ENCODE measurements at places on chromosomes 13 and 19. TPM values are rescaled to one million over a fixed set of nuclear protein-coding genes. Genes with fewer than 3 reads are reported as not detected.

GNG7 gene
- 18.8 TPM for total RNA-seq

LMTK3 gene
- total RNA-seq: 0.57 TPM

DNA sequence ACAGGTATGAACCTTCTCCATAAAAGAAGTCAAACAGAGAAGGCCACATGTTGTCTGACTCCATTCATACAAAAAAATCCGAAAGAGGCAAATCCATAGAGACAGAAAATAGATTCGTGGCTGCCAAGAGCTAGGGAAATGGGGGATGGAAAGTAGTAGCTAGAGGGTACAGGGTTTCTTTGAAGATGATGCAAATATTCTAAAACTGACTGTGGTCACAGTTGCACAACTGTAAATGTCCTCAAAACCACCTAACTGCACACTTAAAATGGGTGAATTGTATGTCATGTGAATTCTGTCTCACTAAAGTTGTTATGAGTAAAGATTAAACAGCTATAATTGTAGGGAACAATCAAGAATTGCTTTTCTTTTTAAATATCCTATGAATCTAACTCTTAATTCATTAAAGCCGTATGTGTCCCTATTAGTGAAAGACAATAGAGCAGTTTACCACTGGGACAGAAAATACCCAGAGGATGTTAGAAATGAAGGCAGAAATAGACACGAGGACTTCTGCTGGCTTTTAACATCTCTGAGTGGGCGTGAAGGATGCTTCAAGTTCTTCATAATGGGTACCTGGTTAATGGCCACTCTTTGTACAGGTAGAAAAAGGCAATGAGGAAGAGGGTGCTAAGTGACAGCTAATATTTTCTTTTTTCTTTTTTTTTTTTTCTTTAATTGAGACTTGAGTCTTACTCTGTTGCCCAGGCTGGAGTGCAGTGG lies 21.2 kb downstream of the INSR start:
- H3K4me1 ChIP-seq: peaks cover 15% of the 10 kb centered on the region
- H3K27me3 ChIP-seq: no peaks in the 10 kb centered on the region
- no peak for DNase-seq
- H3K27ac ChIP-seq: no peak overlapping the region
- peaks cover 13% of the 10 kb centered on the region for H3K36me3 ChIP-seq

- H3K4me1 ChIP-seq: no peaks in the 10 kb centered on the region
- H3K36me3 ChIP-seq: peaks cover 33% of the 10 kb centered on the region
- H3K4me3 ChIP-seq: no peak overlapping the region
- no peak overlapping the region for H3K27ac ChIP-seq
Observed at GRCh38 chr19:48186015-48186414, 15.5 kb downstream of the ZSWIM9 start.

FXYD1 gene
- 62.6 TPM for total RNA-seq

DNA sequence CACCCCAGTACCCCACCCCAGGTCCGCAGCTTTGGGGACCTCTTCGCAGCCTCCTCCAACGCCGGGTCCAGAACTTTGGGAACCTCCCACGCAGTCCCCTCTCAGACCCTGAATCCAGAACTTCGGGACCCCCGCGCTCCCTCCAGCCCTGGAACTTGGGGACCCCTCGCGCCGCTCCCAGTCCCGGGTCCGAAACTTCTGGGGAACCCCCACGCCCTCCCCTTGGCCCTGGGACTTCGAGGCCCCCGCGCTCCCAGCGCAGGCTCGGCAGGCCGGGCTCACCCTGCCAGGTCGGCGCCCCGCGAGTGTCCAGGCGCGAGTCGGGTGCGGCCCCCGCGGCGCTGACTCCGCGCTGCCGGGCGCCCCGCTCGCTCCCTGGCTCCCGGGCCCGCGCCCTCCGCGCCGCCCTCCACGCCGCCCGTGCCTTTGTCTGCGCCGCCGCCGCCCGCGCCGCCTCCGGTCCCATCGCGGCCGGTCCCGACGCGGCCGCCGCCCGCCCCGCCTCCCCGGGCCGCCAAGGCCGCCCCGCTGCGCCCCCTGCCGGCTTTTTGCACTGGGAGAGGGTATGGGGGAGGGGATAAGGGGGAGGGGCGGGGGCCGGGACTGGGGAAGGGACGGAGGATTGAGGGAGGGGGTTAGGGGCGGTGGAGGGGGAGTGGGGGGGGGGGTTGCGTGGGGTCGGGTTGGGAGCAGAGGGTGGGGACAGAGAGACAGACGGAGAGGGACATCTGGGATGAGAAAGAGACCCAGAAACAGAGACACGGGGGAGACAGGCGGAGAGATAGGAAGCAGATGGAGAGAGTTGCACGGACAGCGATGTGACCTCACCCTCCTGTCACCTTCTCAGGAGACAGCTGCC lies at the start of gene HOMER3:
TSS of gene HOMER3 (minus strand) at position 449 of the 859 bp plus-strand sequence. CDS start 2,235 bp downstream, outside the sequence.
- no peak for DNase-seq
- peak within 1 kb of the TSS; percentile 72 for H3K27ac ChIP-seq
- peaks cover 20% of the 10 kb centered on the region for H3K4me1 ChIP-seq
- H3K4me3 ChIP-seq: peak within 1 kb of the TSS; percentile 73
- H3K27me3 ChIP-seq: no peaks in the 10 kb centered on the region

IGFL1 gene
- not detected for total RNA-seq

- H3K27ac ChIP-seq: peak overlapping the region; percentile 23
- peak overlapping the region; percentile 51 for H3K4me3 ChIP-seq
- DNase-seq: no peak
Observed at GRCh38 chr13:71290963-71291841, 575.8 kb downstream of the DACH1 start.

DNA sequence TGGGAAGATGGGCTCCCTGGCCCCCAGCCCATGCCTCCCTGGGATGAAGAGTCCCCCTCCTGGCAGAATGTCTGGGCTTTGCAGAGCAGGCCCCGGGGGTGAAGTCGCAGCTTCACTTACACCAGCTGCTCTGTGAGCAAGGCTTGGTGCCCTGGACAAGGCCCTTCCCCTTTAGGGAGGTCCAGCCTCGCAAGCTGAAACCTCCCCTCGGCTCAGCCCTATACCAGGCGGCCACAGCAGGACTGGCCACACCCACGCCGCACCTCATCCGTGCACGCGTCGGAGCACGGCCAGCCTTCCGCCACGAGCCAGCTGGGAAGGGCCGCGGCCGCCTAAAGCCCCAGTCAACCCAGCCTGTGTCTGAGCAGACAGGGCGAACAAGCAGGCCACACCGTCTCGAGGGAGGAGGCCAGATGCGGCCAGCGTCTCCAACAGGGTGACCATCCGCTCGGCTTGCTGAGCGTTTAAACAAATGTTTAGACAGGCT lies 83.2 kb upstream of the MCF2L start:
- DNase-seq: peak; percentile 94
- H3K36me3 ChIP-seq: peaks cover 36% of the 10 kb centered on the region
- H3K4me3 ChIP-seq: no peak overlapping the region
- no peak overlapping the region for H3K27ac ChIP-seq
- no peaks in the 10 kb centered on the region for H3K27me3 ChIP-seq

APC2 gene
- total RNA-seq: 0.42 TPM

DNA sequence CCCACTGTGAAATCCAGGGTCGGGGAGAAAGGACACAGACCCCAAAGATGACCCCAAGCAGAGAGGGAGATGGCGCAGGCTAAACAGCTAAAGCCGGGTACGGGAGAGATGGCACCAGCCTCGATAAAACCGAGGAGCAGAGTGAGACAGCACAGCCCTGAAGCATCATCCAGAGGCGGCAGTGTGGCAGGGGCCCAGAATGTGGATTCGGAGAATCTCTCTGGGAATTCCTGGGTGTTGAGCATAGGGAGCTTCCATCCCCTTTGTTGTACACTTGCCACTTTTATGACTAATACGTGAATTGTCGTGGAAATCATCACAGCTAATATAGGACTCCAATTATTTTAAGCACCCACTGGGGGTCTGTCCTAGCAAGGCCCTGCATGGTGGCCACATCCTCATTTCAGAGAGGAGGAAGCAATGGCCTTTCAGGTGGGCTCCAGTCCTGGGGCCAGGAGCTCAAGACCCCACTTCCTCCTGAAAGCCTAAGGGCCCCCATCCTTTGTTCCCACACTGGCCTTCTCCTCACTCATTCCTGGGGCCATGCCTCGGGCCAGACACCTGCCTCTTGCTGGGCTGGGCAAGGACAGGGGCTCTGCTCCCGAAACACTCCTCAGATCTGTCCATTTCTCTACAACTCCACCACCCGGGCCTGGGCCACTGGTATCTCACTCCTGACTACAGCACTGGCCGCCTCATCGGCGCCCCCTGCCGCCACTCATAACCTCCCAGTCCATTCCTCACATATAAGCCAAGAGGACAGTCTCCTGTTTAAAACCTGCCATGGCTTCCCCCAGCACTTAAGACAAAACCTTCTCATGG lies 29.3 kb upstream of the ATP1A3 start:
- H3K27me3 ChIP-seq: no peaks in the 10 kb centered on the region
- H3K4me3 ChIP-seq: no peak overlapping the region
- peaks cover 40% of the 10 kb centered on the region for H3K36me3 ChIP-seq
- H3K4me1 ChIP-seq: peaks cover 19% of the 10 kb centered on the region
- DNase-seq: no peak

DNA sequence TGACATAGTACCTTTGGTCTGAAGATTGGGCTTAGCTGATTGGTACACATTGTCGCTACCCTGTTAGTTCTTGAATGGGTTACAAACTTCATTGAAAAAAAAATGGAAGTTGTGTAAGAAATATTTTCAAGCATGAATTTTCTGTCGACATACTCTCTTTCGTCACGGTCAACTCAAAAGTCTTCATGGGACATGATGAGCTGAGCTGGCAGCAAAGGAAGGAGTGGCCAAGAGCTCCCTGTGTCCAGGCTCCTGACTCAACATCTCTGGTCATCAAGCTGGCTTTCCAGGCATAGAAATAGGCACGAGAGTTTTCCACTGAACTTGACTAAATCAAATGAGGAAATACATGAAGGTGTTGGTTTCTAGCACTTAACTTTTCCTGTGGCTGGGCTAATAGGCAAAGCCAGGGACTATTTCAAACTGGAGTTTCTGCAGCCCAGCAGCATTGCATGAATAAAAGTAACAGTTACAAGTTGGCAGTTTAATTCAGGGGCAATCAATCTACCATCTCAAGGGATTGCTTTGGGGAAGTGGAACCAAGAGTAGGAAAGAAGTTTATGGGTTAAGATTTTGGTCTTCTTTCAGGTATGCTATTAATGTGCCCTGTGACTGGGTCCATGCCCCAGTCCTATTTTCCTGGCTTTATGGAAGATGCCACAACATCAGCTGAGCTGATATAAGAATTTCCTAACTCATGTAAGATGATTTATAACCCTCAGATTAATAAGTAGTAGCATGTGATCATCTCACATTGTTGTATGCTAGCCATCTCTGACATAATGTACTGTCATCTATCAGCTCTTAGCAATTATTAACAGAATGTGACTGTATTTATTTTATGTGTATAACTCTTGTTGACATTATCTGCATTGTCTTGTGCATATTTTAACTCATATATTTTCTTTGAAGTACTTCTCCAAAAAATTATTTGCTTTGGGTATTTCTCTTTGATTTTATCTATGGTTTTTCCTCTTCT lies 385.8 kb downstream of the DLEU7 start:
- DNase-seq: no peak
- H3K4me1 ChIP-seq: peaks cover 10% of the 10 kb centered on the region
- H3K4me3 ChIP-seq: no peak overlapping the region
- H3K36me3 ChIP-seq: no peaks in the 10 kb centered on the region
- H3K27ac ChIP-seq: no peak overlapping the region

DNA sequence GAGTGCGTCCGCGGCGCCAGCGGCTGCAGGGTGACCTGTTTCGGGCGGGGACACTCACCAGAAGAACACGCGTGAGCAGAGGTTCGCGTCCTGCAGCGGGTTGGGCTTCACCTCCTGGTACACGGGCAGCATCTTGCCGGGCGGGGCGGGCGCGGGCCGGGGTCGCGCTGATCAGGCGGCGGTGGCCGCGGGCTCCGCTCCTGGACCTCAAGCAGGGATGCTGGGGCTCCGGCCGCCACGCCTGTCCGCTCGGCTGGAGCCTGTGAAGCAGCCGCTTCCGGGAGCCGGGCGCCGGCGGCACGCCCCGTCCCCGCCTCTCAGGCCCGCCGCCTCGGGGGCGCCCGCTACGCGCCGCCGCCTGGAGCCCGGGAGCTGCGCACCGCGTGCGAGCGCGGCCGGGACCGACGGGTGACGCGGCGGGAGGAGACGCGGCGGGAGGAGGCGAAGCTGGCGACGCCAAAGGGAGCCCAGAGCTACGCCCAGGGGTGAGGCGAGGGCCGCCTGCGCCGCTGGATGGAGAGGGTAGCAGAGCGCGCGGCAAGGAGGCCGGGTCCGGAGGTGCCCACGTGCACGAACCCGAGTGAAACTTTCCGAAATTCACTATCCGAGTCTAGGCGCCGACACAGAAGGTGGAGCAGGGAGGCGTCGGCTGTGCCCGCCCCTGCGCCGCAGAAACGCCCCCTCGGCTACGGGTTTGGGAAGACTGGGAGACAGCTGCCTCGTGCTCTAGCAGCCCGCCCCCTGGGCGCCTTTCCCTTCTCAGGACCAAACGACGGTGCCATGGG lies at the start of gene ABCC4:
TSS of gene ABCC4 (minus strand) at position 269 of the 785 bp plus-strand sequence. CDS start at position 132, 137 bp downstream.
- H3K27me3 ChIP-seq: no peaks in the 10 kb centered on the region
- H3K4me3 ChIP-seq: peak within 1 kb of the TSS; percentile 81
- no peak for DNase-seq
- no peaks in the 10 kb centered on the region for H3K36me3 ChIP-seq
- peaks cover 22% of the 10 kb centered on the region for H3K4me1 ChIP-seq
- peak within 1 kb of the TSS; percentile 82 for H3K27ac ChIP-seq

- H3K4me1 ChIP-seq: peaks cover 20% of the 10 kb centered on the region
- peak overlapping the region; percentile 29 for H3K27ac ChIP-seq
- H3K4me3 ChIP-seq: no peak overlapping the region
- H3K36me3 ChIP-seq: no peaks in the 10 kb centered on the region
- DNase-seq: no peak
Observed at GRCh38 chr13:41668130-41668757, 210.9 kb downstream of the RGCC start.

RTBDN gene
- not detected for total RNA-seq

DNA sequence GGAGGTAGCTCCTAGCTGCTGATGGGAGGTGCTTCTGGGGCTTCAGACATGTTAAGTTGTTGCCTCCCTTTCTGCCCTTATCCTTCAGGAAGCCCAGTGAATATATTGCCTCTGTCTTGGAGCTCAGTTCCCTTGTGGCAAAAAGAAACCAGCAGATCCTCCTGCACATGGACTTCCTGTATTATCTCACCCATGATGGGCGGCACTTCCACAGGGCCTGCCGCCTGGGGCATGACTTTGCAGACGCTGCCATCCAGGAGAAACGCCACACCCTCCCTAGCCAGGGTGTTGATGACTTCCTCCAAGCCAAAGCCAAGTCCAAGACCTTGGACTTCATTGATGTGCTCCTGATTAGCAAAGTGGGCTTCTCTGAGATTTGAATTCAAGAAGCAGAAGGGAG lies 6.0 kb upstream of the CYP4F12 start:
- peaks cover 1% of the 10 kb centered on the region for H3K4me1 ChIP-seq
- DNase-seq: no peak
- no peaks in the 10 kb centered on the region for H3K27me3 ChIP-seq
- no peak overlapping the region for H3K27ac ChIP-seq
- no peaks in the 10 kb centered on the region for H3K36me3 ChIP-seq
- H3K4me3 ChIP-seq: no peak overlapping the region

PRX gene
- total RNA-seq: 7.3 TPM
